ENCODE measurements at places on chromosomes 12 and 14. TPM values are rescaled to one million over a fixed set of nuclear protein-coding genes. Genes with fewer than 3 reads are reported as not detected.

The AHNAK2 gene
- not detected for total RNA-seq

The BIN2 gene
- 267 TPM for total RNA-seq

The NT5DC3 gene
- total RNA-seq: 6.0 TPM

The CLEC2D gene
- total RNA-seq: 433 TPM

The METAP2 gene
- total RNA-seq: 62.5 TPM

DNA sequence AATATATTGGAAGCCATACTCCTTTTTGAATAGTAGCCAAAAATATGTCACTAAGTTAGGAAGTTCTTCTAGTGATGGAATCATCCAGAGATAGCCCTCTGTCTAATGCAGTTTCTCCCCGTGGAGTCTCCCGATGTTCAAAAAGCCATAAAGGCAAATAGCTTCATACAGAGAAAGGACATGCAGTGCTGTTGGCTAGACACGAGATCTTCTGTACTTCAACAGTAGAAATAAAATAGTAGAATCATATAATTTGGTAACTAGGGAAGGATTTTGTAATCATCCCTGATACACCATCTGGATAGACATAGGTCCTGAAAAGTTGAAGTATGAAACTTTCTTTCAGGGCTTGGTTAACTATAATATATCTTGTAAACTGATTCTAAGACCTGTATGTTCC, 27.6 kb downstream of the LRFN5 start:
- no peak for DNase-seq

DNA sequence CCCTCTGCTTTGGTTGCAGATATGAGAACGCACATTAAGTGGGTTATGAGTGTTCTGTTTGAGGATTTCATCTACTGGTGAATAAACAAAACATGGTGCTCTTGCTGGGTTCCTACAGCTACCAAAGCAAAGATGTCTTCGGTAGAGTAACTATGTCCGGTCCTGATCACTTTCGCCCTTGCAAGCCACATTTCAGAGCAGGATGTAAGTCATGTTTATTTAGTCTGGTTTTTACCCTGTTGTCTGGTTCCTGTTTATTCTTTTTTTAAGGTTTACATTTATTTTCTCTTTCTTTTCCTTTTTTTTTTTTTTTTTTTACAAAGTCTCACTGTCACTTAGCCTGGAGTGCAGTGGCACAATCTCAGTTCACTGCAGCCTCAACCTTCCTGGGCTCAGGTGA, 99.2 kb downstream of the VEZT start:
- no peak for DNase-seq

GRCh38 chr12:6347367-6348338, 5.8 kb upstream of the TNFRSF1A start:
- DNase-seq: no peak

GRCh38 chr12:22588817-22589216, 36.2 kb upstream of the ETNK1 start:
- no peak for DNase-seq

- no peak for DNase-seq
Observed at GRCh38 chr14:89965839-89966238, 10.1 kb downstream of the TDP1 start.

DNA sequence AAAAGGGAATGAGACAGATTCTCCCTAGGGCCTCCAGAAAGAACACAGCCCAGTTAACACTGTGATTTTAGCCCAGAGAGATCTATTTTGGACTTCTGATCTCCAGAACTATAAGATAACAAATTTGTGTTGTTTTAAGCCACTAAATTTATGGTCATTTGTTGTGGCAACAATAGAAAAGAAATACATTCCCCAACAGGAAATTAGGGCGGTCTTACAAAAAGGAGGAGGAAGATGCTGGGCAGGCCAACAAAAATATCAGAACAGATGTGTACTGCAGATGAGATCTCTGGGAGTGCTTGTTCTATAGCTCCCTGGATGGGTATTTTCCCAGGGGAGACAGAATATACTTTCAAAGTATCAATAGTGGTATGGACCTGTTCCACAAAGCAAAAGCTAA, 32.0 kb upstream of the SOCS2 start:
- no peak for DNase-seq

Measured in naive thymus-derived CD8-positive, alpha-beta T cell (primary cell).